Esophagus squamous epithelium (tissue), 5 donors: ENCODE measurements at places on chromosomes 11 and 22.

DNA sequence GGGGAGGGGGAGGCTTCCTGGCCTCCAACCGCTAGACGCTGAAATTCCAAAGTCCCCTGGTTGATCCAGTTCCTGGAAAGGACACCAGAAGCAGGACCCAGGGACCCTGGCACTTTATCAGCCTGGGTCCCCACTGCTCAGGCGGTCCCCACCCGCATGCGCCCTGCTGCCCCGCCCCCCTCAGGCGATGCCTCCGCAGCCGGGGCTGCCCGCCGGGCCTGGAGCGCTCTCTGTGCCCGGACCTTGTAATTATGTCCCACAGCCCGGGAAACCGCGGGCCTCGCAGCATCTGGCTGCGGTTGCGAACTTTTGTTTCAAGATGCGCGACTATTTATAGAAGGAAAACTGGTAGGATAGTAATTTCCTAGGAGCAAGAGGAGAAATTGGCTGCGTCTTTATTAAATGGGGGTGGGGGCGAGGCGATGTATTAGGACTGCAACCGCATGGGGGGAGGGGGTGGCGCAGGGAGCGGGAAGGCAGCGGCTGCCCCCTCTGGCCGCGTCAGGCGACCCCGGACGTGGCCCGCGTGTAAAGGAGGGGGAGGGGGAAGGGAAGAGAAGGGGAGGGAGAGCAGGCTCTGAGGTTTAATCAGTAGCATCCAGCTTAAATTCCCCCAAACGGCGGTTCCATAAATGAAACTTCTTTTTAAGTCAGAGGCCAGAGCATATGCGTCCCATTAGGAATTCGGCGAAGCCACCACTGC is 6.1 kb downstream of the WNT7B start:
- DNase-seq, result no peak

GRCh38 chr11:4048340-4048739 is 46.3 kb upstream of the RRM1 start:
- no peak for DNase-seq

GRCh38 chr11:66951927-66952337 is 6.3 kb downstream of the PC start:
- no peak for DNase-seq

DNA sequence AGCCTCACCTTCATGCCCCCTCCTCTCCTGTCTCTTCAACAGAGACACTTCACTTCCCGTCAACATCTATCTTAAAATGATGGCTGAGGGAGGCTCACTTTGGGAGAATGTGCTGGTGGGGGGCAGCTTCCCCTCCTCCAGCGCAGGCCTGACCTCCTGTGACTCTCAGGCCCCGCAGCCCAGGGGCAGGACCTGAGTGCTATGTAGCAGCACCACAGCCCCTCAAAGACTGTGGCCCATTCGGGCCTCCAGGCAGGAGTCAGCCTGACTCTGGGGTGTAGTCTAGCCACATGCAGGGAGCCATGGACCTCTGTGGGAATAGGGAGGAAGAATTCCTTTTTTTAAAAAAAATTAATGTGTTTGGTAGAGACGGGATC is 43.7 kb downstream of the DKK3 start:
- no peak for DNase-seq

GRCh38 chr22:50422961-50423815 is 51.6 kb downstream of the SBF1 start:
- DNase-seq, result no peak

- no peak for DNase-seq
Measured at GRCh38 chr11:7448201-7448600, 37.1 kb upstream of the OLFML1 start.

DNA sequence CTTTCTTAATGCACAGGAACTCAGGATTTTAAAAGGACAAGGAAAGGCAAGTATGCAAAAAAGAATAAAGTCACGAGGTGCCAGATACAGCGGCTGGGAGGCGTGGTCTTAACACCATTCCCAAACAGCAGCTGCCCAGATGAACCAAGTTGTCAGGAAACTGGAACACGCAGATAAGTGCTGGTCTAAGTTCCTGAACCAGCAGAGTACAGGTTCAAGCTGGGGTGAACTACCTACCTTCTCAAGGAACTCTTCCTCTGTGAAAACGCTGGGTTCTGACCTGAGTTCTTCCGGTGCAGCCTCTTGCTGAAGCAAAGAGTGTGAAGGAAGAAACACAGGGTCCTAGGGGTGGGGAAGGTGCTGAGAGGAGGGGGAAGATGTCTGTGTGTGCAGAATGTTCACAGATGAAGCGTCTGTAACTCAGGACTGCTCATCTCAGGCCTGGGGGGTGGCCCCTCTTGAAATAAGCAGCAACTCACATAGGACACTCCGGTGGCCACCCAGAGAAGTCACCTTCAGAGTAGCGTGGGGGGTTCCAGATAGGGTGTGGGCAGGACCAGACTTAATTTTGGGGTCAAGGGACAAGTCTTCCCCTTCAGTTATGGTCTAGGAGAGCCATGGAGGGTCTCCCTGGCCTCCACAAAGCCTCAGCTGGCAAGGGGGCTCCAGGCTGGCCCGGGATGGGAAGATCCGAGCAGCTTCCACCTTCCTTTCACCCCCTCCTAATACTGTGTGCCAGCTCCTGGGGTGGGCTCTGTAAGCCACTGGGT is 3.2 kb downstream of the TPST2 start:
- no peak for DNase-seq

GRCh38 chr11:2085251-2086066 is 53.7 kb downstream of the IGF2 start:
- DNase-seq, result no peak

DNA sequence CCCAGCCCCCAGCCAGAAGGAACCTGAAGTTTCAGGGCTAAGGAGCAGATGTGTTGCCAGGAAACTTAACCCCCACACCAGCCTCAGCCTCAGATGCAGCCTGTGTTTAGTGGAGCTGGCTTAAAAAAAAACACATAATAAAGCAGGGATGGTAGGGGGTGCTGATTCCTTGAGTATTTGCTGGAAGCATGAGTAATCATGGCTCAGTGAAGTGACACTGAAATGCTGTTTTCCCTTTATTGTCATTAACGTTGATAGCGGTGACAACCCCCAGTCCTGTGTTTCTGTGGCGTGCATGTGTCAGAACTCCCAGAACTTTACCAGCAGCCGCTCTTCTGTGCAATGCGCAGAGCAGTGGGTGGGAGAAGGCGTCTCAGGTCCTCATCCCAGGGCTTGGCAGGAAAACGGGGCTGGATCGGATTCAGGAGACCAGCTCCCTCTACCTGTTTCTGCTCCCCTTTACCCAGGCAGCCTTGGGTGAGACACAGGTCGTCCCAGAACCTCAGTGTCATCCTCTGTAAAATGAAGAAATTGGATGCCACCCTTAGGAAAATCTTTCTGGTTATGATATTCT is 1282.1 kb downstream of the TBC1D22A start:
- DNase-seq, result no peak

DNA sequence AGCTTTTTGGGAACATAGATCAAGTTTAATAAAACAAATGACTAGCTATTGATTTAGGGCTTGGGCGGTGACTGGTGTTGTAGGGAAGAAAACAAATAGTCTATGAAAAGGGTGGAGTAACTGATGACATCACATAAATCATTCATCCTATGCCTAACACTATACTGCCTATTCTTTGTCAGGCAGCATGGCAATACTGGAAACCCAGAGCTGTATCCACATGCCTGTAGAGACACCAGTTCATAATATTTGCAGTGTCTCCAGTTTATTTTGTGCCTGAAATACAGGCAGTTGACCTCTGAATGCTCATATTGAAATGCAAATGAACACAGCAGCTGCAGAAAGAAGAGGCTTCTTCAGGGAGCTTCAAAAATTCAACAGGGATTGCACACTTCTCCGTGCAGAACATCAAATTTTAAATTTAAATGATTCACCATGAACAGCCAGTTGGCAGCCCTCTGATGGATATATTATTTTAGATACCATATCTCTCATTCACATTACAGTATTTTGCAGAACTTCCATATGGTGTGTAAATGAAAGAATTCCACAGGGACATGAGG is 283.1 kb upstream of the CTSC start:
- no peak for DNase-seq

DNA sequence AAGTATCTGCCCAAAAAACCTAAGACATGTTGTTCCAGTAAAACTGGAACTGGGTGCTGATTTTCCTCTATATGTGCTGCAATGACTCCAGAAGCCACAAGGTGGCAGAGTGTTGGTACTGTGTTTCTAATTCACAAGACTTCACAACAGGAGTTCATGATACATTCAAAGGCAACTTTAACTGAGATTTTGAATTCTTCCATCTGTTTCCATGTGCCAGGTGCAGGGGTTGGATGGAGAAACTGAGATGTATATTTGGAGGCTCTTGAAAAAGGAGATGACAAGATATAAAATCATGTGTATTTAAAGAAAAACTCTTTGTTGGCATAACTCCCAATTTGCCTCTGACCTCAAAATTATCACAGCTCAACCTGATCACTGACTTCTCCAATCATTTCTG is 1098.6 kb upstream of the CCDC90B start:
- DNase-seq, result no peak
